Memory B cell (primary cell): ENCODE measurements at places on chromosomes 2 and 18.

GRCh38 chr2:10891848-10892247, 19.9 kb upstream of the KCNF1 start:
- no peak for DNase-seq

- no peak for DNase-seq
Measured at GRCh38 chr2:227325839-227326195, 766 bp downstream of the MFF start.

GRCh38 chr2:203225423-203226039, 13.3 kb upstream of the CYP20A1 start:
- DNase-seq: no peak

GRCh38 chr18:61939046-61939674, 46.4 kb upstream of the RNF152 start:
- no peak for DNase-seq

DNA sequence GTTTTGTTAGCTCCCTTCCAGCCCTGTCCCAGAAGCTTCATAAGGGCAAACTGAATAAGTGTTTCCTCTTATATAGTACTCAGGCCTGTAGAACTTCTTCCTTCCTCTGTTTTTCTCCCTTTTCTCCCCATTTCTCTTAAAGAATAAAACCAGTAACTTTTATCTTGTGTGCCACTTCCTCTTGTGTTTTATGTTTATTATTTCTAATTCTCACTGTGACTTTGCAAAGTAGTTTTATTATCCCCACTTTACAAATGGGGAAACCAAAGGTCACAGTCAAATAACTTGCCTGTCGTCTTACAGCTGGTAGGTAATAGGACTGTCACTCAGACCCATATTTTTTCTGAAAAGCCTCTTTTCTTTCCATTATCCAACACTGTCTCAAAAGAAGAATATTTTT, 42.4 kb downstream of the RBBP8 start:
- no peak for DNase-seq
